ENCODE measurements at places on chromosomes 6 and 20.
A peak's percentile ranks its signal among the peaks of the same experiment; 100 is the strongest.

GRCh38 chr6:125741336-125741735 is 8.1 kb upstream of the HEY2 start:
- DNase-seq, result no peak

DNA sequence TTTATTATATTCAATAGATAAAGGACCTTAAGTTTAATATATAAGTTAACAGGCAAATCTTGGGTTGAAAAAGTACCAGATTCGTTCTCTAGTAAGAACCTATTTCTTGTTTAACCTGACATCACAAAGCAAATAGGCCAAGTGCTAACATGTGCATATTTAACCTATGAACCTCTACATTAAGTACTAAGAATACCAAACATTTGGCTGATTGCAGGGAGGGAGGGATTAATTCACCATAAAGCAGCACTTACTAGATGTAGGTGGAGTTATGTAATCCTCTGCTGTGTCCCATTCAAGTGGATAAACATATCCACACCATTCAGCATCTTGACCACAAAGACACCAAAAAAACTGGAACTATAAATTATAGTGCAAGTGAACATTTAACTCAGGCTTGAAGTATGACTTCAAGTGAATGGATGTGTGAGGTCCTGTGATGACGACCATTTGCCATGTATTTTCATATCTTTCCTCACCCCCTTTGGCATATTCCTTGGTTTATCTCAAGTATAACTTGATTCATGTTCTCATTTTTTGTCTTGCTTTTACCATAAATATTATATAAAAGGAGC is 10.2 kb downstream of the STX11 start:
- DNase-seq, result no peak

DNA sequence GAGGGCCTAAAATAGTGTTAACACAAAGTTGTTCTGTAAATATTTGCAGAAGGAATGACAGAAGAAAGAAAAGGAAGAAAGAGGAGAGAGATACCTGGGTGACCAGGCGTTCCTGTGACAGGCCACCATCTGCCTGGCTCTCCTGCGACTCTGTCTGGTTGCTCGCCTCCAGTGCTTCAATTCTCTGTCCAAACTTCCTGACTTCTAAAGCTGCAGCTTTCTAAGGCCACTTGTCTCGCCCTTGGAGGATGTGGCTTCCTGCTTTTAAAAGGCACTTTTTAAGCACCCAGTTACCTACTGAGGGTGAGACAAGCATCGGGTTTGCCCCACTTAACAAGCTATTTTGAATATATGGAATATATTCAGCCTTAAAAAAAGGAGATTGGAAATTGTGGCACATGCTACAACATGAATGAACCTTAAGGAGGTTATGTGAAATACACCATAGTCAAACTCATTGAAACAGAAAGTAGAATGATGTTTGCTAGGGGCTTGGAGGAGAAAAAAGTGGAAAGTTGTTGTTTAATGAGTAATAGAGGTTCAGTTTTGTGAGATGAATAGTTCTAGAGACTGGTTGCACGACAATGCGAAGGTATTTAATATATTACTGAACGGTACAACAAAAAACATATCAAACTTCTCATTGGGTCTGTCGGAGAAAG is 32.8 kb downstream of the VIP start:
- no peak for DNase-seq

DNA sequence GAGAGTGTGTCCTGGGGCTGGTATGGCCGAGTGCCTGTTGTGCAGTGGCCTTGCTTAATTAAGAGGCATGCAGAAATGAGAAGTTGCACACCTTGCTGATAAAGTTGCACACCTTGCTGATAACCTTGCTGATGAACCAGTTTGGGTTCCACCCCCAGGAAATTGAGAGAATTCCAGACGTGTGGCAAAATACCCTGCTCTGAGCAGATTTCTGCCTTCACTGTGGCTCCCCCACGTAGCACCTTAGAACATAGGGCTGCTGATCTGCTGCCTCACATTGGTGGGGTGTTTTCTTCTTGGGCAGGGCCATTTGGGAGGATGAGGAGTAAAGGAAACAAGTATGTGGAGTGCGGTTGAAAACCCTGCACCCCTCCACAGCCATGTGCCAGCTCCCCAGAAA is 22.5 kb upstream of the ADRM1 start:
- DNase-seq, result no peak

GRCh38 chr6:157869673-157870302 is 46.7 kb downstream of the SNX9 start:
- DNase-seq, result no peak

DNA sequence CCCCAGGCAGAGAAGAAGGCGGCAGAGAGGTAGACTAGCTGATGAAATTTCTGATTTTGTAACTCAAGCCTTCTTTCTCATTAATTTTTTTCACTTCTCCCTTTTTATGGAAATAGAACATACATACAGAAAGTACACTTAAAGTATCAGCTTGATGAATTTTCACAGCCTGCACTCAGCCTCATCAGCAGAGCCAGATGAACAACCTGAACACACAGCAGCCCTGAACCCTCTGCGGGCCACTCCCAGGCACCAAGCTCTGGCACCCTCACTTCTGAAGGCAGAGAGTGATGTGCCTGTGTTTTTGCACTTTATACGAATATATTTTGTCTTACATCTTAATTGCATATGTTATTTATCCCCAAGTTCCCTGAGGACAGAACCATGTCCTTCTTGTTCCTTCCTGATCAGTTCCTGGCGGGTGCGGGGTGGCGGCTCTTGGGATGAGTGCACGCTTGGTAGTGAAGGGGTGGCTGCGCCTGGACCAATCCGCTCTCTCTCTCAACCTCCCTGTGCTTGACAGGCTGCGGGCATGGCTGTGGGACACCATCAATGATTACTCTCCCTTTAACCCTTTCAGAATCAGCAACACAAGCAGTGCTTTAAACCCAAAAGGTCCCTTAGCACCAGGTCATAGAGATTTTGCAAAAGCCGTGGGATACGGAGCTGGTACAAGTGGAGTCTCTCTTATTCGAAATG is 34.8 kb upstream of the AFDN start:
- no peak for DNase-seq

GRCh38 chr20:11377761-11378160 is 539.9 kb upstream of the BTBD3 start:
- no peak for DNase-seq

- DNase-seq, result no peak
Observed at GRCh38 chr20:53929974-53930650, 140.3 kb downstream of the BCAS1 start.

- DNase-seq, result no peak
Observed at GRCh38 chr6:163672710-163673109, 258.2 kb downstream of the QKI start.

GRCh38 chr6:111994791-111995190 is 59.1 kb upstream of the CCN6 start:
- no peak for DNase-seq

GRCh38 chr6:48511378-48511777 is 400.4 kb upstream of the PTCHD4 start:
- no peak for DNase-seq

GRCh38 chr6:13708736-13709135 is 2.9 kb downstream of the RANBP9 start:
- DNase-seq, result no peak

DNA sequence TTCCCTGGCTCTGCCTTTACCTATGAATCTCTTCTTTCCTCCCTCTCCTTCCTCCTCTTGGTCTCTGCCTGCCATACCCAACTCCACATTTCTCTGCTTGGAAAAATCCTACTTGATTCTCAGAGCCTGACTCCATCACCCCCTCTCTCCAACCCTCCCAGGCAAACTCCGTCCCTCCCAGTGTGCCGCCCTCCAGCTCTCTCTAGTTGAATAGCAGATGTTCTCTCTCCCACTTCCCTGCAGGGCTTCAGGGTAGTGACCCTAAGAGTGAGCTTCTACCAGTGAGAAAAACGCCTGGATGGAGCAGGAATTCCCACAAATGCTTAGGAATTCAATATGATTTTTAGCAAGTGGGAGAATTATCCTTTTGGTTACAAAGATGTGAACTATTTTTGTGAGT is 141.6 kb downstream of the MTHFD1L start:
- no peak for DNase-seq

DNA sequence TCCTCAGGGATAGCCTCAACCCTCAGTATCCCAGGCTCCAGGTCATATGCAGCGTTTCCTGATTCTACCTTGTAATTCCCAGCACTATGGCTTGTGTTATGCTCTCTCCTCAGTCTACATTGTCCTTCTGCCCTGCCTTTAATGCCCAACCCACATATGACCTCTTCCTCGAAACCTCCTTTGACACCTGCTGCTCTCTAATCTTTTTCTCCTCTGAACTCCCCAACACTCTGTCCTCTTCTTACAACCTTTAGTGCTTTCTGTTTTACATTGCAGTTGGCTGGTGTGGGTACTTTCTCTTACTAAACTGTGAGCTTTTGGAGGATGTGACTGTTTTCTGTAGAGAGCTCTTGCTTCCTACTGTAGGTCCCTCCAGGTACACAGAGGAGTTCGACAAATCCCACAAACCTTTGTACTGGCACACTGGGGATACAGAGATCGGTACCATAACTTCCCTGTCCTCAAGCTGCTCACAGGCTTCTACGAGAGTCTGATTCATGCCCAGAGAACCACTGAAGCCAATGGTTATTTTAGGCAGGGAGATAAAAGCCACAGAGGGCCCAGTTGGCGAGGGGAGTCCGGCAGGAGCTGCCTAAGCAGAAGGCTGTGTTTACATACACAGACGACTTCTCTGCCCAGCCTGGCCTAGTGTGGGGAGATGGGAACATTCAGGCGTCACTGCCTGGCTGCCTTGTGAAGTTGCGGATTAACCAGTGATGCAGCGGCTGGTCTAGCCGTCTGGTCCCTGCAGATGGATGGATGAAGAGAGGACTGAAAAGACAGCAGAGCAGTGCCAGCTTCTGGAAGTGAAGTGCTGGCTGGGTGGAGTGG is 8.4 kb upstream of the EPB41L1 start:
- no peak for DNase-seq

GRCh38 chr6:36224918-36225461 is 28.4 kb downstream of the BRPF3 start:
- DNase-seq, result no peak

DNA sequence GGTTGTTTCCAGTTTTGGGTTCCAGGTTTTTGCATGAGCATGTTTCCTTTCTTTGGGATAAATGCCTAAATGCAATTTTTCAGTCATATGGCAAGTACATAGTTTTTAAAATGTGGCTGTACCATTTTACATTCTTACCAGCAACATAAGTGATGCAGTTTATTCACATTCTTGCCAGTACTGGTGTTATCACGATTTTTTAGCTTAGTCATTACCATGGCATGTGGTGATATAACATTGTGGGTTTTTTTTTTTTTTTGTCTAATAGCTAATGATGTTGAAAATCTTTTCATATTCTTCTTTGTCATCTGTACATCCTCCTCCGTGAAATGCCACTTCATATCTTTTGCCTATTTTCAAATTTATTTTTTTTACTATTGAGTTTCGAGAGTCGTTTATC is 2.9 kb upstream of the TDRD6 start:
- DNase-seq, result no peak

GRCh38 chr20:48403167-48403761 is 424.5 kb downstream of the PREX1 start:
- DNase-seq, result no peak

- peak; percentile 58 for DNase-seq
Observed at GRCh38 chr6:166259296-166259977, 48.8 kb downstream of the PRR18 start.

DNA sequence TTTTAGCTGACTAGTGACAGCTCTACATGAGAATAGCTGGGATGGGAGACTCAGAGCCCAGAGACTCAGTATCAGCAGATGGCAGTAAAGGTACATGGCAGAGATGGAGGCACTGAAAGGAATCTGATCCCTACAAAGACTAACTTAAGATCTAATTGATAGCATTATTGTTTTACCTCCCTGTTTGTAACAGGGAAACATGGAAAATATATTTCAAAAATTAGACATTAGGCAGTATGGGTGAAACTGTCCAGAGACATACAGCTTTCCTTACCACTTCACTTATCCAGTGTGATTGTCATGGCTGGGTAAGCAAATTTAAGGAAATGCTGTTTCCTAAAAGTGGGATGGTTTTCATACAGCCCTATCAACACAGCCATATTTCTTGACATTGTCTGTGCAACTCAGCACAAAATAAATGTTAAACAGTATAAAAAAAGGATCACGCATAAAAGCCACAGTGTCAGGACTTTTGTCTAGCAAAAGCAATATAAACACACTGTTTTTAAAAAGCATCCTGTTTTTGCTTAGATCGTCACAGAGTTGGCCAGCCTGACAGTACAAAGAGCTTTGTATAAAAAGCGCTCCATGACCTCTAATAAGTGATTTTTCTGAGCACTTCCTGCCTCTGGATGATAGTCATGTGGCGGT is 376.9 kb downstream of the PHF3 start:
- peak; percentile 70 for DNase-seq

GRCh38 chr6:81126150-81126549 is 626.3 kb downstream of the TENT5A start:
- DNase-seq, result no peak

DNA sequence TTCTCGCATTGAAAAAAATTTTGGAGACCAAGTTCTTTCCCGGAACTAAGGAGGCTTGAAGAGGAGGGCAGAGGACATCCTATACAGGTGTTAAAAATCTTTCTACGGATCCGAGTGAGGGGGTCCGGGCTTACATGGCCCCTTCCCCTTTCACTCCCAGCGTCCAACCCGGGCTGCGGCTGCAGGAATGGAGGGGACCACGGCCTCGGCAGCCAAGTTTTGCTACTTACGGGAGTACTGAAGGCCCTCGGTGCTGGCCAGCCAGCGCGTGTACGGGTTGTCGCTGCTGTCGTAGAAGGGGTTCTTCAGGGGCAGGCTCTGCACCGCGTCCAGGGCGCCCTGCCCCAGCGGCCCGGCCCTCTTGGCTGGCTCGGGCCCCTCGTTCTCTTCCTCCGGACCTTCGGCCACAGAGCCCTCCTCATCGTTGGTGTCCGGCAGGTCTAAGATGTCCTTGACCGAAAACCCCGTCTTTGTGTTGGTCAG is 642 bp downstream of the NKX2-2 start:
- DNase-seq, result peak; percentile 53

DNA sequence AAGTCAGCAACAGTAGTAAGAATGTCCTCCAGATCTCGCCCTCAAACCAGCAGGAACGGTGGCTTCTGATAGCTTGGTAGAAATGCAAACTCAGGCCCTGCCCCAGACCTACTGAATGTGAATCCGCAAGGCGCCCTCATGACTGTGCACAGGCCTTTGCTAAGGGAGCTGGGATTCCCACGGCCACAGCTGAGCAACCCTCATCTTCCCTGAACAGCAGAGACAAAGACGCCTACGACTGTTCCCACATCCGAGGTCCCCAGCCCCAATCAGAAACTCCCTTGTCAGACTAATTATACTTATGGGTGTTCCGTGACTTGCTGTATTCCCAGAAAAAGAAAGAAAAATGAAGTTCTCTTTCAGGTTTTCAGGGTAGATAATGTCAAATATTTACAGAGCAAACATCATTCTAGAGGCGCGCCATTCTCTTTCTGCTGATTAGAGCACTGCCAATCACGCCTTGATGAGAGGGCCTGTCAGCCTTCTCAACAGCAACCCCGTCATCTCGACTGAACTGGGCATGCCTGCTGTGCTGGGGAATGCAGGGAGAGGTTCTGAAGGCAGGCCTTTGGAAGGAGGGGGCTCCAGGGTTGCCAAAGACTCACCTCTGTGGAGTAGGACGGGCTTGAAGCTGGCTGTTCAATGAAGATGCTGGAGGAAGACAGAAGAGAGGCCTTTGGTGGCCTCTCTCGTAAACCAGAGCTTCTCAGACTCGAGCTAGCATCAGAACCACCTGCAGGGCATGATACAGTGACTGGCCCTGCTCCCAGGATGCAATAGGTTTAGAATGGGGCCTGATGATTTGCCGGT is 79.9 kb downstream of the ZNF217 start:
- DNase-seq, result no peak

GRCh38 chr20:54090230-54091119 is 20.1 kb upstream of the BCAS1 start:
- no peak for DNase-seq

Measured in globus pallidus (tissue), 1 donor.